A549 (cell line): ENCODE measurements at places on chromosomes 7 and 10.
A peak's percentile ranks its signal among the peaks of the same experiment; 100 is the strongest.

DNA sequence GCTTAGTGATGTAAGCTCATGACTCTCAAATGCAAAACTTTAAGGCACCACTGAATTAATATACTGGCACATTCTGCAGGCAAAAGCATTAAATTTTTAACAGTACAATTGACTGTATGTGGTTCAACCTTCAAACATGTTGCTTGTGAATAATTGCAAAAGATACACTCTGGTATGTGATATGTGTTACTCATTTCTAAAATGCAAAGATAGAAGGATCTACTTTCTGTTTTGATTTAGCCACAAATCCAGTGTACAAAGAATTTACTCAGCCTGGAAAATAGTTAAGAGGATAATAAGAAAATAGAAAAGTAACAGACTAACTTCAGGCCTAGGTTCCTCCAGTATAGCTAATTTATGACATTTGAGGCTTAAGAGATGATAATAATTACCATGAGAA, 66.6 kb upstream of the NOBOX start:
- DNase-seq, result no peak

DNA sequence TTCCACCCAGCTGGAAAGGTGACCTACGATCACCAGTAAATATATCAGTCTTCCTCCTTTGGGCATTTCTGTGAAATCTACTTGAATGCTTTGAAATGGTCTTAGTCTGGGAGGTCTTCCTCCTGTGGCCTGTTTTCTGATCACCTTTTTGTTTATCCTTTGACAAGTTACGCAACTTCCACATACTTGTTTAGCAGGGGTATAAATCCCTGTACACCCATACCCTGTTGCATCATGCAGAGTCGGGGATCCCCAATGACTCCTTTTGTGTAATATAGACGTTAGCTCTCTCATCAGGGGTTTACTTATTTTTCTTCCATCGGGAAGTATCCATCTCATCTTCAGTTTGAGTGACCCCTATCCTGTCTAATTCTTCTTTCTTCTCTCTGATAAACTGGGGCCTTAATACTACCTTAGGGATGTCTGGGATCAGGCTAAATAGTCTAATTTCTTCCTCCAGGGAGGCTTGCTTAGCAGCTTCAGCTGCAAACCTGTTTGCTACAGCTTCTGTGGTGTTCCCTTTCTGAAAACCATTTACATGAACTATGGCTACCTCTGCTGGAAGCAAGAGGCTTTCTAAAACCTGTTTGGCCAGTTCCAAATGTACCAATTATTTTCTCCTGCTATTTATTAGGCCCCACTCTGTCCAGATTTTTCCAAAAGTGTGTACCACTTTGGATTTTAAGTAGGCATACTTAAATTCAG, 25.8 kb downstream of the MAPK8 start:
- DNase-seq, result no peak

GRCh38 chr10:126212738-126213137, 175.5 kb downstream of the ADAM12 start:
- DNase-seq, result no peak

DNA sequence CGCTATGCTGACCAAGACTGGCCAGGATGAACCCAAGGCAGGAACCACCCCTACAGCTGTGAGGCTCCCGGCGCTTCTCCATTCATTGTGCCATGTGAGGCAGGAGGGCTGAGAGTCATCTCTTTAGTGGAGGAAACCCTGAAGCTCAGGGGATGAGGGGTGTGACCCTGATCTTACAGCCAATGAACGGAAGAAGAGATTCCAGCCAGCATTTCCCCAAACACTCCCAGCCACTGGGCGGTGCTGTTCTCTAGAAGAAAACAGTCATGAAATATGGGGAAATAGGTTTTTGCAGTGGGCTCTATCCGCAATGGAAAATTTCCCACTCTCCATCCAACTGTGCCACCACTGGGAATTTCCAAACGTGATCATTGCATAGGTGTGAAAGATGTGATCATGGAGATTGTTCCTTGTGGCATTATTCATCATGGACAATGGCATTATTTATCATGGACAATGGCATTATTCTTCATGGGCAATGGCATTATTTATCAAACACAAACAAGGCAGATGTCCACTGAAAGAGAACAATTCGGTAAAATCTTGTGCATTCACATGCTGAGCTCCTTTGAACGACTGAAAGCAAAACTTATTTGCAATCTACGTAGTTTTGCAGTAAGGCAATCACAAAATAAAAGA, 14.0 kb upstream of the SLC18A2 start:
- DNase-seq, result peak; percentile 72

DNA sequence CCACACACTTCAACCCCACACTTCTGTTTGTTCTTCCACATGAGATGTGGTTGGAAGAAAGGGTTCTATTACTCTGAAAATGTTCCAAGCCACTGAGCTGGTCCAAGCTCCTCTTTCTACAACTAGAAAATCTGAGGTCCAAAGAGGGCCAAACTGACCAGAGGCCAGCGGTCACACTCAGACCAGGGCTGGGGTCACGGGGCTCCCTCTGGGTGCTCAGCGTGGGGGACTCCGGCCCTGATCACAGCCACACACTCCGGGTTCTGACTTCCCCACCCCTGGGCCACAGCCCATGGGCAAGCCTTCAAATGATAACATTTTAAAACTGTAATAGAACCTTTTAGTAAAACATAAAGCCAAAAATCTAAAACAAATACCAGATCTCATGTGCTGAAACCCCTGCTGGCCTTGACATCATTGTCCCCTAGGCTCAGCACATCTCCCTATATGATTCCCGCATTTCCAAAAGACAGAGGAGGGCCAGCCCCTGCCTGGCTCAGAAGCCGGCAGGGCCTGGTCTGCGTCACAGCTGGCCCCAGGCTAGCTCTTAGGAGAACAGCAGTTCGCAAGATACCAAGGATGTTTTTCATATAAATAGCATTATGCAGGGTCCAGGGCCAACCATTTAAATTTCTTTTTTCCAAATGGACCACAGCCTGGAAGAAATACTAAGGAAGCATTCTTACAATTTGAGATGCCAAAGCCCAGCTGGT, 3.3 kb downstream of the CRYGN start:
- no peak for DNase-seq

DNA sequence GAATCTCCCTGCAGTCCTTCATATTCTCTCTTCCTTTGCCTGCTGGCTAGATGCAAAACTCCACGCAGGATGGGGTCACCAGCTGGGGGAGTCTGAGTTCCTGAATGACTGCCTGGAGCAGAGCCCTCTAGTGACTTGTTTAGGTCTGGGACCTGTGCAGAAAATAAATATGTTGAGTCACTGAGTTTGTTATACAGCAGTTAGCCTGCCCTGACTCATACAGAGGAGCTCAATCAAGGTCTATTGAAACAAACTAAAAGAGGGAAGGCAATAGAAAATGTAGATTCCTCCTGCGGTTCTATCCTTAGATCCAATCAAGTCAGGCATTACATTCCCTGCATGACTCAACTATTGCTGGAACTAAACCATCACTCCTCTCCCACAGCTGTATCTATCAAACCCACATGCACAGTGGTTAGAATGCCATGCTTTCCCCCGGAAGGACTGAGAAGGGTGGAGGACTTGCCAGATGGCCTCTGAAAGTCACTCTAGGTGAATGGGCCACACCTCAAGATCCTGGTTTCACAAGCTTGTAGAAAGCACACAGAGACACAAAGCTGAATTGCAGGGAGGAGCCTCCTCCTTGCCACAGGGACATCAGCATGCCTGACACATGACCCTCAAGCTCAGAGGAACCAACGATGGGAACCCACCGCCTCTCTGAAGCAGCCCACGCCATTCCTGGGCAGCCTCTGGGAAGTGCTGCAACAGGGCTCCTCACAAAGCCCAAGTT, 73.9 kb downstream of the SH3PXD2A start:
- DNase-seq, result peak; percentile 69

DNA sequence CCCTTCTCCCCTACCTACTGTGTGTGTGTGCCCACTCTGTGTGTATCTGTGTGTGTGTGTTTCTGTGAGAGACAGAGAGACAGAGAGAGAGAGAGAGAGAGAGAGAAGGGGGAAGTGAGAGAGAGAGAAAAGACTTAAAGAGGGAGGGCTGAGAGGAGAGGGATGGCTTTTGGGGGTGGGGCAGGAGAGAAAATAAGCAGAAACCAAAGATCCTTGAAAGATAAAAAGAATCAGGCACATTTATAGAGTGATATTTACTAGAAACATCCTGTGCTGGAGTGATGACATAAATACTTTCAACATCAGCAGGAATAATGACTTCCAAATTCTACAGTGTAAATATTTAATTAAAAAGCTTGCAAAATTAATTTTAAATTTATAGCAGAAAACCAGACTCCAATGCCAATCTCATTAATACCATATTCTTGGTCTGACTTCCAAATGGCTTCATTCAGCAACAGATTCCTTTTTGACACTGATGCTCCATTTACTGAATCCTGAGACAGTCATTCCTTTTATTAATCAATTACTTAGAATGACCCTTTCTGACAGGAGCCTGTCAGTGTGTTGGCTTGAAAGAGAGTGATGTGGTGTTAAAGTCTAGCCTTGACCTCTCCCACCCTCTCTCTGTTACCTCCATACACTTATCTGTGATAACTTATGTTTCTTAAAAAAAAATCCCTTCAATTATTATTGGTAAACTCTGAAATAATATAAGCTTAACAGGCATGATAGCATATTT, 41.7 kb upstream of the WNT2 start:
- DNase-seq, result no peak

- no peak for DNase-seq
These were observed 657.8 kb downstream of the SORCS1 start for GRCh38 chr10:106506526-106507283.

DNA sequence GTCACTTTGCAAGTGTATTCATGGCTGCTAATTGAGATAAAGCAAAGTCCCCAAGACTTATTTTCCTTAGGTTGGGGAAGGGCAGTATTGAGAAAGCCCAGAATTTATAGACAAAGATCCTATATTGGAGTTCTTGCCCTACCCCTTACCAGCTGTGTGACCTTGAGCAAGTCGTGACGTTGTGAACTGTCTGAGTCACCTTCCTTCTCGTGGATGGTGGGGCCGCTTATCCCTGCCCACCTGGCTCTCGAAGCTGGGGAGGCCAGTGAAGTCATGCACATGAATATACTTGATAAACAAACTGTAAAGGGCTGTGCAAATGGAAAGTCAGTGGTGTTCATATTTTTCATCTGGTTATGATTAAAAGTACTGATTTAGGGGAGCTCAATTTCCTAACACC, 127.4 kb downstream of the TACC2 start:
- peak; percentile 75 for DNase-seq

DNA sequence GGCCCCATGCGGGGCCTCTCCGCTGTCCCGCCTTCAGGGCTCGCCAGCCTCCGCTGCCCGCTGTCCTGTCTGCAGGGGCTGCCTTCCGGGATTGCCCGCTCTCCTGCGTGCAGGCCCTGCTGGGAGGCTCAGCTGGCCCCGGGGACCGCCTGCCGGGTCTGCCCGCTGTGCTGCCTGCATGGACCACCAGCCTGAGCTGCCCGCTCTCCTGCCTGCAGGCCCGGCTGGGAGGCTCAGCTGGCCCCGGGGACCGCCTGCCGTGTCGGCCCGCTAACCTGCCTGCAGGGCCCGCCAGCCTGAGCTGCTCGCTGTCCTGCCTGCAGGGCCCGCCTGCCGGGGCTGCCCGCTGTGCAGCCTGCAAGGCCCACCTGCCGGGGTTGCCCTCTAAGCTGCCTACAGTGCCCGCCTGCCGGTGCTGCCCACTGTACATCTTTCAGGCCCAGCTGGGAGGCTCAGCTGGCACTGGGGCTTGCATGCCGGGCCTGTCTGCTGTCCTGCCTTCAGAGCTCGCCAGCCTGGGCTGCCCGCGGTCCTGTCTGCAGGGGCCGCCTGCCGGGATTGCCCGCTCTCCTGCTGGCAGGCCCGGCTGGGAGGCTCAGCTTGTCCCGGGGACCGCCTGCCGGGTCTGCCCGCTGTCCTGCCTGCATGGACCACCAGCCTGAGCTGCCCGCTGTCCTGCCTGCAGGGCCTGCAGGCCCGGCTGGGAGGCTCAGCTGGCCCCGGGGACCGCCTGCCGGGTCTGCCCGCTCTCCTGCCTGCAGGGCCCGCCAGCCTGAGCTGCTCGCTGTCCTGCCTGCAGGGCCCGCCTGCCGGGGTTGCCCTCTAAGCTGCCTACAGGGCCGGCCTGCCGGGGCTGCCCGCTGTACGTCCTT, 165.1 kb downstream of the GLRX3 start:
- no peak for DNase-seq

GRCh38 chr7:114802632-114803031, 119.3 kb upstream of the MDFIC start:
- no peak for DNase-seq
